ENCODE measurements at places on chromosomes 4 and X.

GRCh38 chr4:177220376-177220775 is 89.3 kb upstream of the NEIL3 start:
- no peak for DNase-seq

- no peak for DNase-seq
These were observed 183.7 kb downstream of the SOWAHB start for GRCh38 chr4:76714226-76714625.

DNA sequence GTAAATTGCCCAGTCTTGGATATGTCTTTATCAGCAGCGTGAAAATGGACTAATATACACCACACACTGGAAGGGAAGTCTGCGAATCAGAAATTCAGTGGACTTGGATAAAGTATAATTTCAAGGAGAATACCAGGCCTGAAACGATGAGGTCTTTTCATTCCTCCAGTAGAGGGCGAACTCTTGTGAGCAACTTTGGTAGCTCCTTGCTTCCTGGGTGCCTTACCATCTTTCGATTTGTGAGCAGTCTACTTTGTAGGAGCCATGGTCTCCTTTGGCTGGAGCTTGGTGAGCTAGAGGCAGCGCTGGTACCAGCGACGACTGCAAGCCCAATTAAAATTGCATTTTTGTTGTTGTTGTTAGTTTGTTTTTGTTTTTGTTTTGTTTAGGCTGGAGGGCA is 791.9 kb downstream of the FAT4 start:
- DNase-seq: peak; percentile 30

GRCh38 chr4:68407868-68408190 is 39.4 kb upstream of the TMPRSS11E start:
- DNase-seq: no peak

GRCh38 chr4:110002326-110002725 is 89.6 kb downstream of the EGF start:
- no peak for DNase-seq

DNA sequence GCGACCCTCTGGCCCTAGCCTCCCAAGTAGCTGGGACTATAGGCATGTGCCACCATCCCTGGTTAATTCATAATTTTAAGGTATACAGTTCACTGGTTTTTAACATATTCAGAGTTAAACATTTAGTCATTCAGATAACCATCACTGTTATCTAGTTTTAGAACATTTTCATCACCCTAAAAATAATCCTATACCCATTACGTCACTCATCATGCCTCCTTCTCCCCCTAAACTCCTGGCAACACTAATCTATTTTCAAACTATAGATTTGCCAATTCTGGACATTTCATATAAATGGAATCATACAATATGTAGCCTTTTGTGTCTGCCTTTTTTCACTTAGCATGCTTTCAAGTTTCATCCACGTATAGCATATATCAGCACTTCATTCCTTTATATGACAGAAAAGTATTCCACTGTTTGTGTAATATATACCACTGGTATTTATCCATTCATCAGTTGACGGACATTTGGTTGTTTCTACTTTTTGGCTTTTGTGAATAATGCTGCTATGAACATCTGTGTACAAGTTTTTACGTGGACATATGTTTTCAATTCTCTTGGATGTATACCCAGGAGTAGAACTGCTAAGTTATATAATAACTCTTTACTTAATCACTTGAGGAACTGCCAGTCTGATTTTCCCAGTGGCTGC is 32.0 kb upstream of the RPS3A start:
- DNase-seq: no peak

DNA sequence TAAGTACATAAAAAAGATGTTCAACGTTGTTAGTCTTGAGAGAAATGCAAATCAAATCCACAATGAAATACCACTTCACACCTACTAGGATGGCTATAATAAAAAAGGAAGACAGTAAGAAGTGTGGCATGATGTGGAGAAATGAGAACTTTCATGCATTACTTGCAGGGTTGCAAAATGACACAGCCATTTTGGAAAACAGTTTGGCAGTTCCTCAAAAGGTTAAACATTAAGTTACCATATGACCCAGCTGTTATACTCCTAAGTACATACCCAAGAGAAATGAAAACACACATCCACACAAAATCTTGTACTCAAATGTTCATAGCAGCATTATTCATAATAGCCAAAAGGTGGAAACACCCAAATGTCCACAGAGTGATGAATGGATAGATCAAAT is 25.8 kb upstream of the LIMCH1 start:
- no peak for DNase-seq

GRCh38 chr4:110134269-110134869 is 64.0 kb downstream of the ELOVL6 start:
- no peak for DNase-seq

GRCh38 chrX:85859426-85859825 is 187.9 kb downstream of the CHM start:
- no peak for DNase-seq

GRCh38 chr4:53120778-53121177 is 245.1 kb downstream of the SCFD2 start:
- no peak for DNase-seq

- DNase-seq: no peak
These were observed 215.4 kb downstream of the CCNG2 start for GRCh38 chr4:77372375-77372774.

- DNase-seq: no peak
These were observed 99.6 kb downstream of the CFAP47 start for GRCh38 chrX:36019125-36019524.

DNA sequence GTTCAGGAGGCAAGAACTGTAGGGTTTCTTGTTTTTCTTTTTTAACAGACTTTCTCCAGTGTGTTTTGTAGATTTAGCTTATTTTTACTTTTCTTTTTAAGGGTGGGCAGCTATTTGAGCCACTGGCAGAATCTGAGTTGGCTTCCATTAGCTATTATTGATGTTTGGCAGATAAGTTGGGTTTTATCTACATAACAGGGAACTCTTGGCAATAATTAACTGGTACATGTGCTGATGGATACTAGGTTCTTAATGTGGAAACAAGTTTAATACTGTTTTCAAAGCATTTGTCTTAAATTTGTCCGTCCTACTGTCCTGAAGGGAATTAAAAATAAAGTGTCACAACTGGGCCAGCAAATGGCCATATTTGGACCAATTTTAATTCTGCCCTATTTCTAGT is 80.5 kb downstream of the PHOX2B start:
- DNase-seq: no peak

- DNase-seq: no peak
These were observed 64.5 kb upstream of the GEMIN8 start for GRCh38 chrX:14094191-14094590.

GRCh38 chr4:168856312-168856711 is 153.7 kb downstream of the CBR4 start:
- DNase-seq: no peak

- DNase-seq: no peak
These were observed 15.1 kb upstream of the H2AZ1 start for GRCh38 chr4:99965173-99965572.

DNA sequence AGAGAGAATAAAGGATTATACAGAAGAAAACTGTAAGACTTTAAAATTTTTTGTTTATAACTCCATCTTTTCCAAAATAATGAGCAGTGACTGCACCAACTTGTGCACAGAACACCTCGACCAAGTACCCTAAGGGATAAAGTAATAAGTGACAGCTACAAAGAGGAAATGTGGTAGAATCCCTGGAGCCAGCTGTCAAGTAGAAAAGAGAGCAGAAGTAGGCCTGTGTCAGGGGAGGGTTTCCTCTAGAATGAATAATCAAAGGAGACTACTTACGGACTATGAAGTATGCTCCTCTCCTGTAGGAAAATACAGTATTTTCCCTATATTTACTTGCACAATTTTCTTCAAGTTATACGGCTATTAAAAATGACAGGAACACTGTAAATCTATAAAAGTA is 1.2 kb downstream of the EIF1AX start:
- no peak for DNase-seq

DNA sequence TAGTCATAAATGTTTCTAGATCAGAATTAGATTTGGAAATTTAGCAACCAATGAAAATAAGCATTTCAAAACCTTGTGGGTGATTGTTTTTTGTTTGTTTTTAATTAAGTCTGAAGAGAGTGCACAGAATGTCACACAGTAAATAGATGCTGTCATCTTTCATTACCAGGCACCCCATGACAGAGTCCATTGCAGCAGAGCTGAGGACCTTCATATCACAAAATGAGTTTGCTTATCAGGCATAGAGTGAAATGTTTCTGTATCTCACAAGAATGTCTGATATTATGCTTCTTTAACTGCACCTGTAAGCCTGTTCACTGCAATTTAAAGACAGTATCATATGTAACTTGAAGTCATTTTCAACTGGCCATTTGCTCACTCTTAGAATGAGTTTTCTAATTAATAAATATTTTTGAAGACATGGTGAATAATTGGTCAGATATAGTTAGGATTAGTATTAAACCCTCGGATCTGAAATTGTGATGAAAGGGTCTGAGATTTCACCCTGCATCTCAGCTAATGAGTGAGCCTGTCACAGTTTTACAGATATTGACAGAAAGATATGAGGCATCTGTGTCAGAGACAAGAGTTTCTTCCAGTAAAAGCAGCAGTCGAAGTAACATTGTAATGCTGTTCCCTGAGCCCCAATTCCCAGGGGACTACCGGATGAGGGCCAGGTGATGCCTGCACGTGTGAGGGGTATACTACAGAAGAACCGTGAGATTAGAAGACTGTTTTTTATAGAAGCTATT is 416.4 kb downstream of the CCSER1 start:
- DNase-seq: no peak

- no peak for DNase-seq
These were observed 44.1 kb downstream of the PPM1K start for GRCh38 chr4:88240297-88240714.

- no peak for DNase-seq
These were observed 1201.9 kb downstream of the STIM2 start for GRCh38 chr4:28062562-28062961.

GRCh38 chr4:184500748-184501589 is 26.6 kb upstream of the IRF2 start:
- DNase-seq: no peak

DNA sequence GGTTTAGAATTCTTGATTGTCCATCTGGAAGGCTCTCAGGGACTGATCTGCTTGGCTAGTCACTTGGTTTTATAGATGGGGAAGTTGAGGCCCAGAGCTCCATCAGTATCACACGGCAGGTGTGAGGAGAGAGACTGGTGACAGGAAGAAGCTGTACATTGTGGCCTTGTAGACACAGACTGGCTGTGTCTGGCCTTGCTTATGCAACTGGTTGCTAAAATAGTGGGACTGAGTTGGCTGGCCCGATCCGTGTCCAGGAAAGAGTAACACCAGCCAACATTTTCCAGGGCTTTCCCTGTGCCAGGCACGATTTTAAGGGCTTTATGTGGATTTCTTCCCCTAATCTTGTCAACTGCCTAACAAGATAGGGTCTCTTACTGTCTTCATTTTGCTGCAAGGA is 2.8 kb downstream of the TBC1D14 start:
- no peak for DNase-seq

DNA sequence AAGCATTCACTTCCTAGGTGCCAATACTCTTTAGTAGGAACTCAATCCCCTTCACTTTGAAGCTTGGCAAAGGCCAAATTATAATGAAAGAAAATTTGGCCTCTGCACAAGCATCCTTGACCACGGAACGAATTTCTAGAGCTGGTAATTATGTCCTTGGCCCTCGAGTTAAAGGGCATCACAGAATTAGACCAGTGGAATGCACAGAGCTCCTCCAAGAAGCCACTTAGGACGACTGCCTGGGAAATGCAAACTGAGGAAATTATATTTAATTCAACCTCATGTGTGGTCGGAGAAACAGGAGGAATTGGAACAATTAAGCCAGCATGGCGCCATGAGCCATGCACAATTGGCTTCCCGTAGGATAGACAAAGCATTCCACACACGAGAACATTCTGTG is 59.3 kb downstream of the NLGN4X start:
- no peak for DNase-seq
